ENCODE measurements at places on chromosomes 12 and 14.

DNA sequence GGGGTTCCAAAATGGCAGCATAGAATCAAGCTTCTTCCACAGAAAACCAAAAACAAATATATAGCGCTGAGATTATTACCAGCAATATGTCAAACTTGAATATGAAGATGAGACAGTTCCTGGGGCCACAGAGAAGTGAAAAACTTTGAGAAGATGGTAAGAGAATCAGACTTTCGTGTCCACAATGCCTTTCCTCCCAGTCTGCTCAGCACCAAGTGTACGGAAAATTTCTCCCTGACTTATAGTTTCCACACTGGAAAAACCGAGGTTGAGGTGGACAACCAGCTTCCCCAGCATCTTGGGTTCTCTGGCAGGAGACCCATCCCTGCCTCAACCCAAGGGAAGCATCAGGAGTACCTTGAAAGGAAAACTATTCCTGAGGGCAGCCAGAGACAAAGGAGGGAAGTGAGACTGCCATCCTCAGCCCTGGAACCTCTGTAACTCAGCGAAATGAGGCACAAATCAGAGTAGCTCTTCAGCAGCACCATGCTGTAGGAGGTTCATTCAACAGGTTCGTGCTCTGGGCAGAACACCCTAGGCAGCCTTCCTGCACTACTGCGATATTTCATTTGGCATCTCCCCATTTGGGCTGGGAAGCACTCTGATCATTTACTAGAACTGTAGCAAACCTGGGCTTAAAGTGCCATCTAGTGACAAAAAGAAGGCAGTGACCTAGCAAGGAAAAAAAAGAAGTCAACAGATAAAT lies 52.4 kb upstream of the CAPRIN2 start:
- no peak for DNase-seq

- DNase-seq: no peak
Observed at GRCh38 chr14:89339579-89339978, 77.5 kb downstream of the FOXN3 start.

DNA sequence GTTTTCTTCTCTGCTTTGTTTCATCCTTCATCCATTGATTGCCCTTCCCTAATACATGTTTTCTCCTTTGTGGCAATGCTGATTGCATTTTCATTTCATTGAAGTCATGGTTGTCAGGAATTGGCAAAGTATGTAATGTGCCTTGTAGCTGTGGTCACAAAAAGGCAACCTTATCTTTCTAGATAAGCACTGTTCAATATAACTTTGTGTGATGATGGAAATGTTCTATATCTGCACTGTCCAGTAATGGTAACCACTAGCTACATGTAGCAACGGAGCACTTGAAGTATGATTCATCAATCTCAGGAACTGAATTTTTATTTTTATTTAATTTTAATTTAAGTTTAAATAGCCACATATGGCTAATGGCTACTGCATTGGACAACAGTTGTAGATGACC lies 79.8 kb downstream of the PCNX1 start:
- DNase-seq: no peak

DNA sequence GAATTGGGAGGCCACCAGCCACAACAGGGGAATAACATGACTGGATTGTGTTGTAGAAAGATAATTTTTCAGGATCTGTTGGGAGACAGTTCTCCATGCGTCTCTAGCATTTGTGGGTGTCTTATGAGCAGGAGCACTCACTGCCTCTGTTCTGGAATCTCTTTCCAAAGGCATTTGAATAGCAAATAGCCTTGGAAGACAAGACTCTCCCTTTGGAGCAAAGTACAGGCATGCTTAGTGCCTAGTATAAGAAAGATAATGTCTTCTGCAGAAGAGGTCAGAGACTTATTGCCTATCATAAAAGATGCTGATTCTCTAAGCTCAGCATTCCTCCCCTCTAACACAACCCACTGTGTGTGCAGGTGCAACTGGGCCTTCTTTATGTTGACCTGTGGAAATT lies 58.3 kb downstream of the VCPKMT start:
- no peak for DNase-seq

GRCh38 chr14:65229748-65230728 lies 127.7 kb upstream of the MAX start:
- DNase-seq: no peak

DNA sequence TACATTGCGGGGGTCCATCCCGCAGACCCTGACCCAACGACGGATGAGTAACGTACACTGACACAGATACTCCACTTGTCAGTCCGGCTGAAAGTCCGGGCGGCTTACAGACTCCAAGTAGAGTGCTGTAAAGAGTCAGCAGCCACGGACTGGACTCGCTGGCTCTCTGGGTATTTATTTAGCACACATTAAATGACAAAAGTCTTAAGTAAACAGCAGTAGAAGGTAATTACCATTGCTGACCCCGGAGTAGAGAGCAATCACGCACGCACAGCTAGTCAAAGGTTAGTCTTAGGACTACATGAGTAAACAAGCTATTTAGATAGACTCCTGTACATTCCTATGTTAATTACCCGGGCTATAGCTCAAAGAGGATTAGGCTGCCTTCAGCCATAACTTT lies 780.9 kb downstream of the RPS29 start:
- DNase-seq: no peak

DNA sequence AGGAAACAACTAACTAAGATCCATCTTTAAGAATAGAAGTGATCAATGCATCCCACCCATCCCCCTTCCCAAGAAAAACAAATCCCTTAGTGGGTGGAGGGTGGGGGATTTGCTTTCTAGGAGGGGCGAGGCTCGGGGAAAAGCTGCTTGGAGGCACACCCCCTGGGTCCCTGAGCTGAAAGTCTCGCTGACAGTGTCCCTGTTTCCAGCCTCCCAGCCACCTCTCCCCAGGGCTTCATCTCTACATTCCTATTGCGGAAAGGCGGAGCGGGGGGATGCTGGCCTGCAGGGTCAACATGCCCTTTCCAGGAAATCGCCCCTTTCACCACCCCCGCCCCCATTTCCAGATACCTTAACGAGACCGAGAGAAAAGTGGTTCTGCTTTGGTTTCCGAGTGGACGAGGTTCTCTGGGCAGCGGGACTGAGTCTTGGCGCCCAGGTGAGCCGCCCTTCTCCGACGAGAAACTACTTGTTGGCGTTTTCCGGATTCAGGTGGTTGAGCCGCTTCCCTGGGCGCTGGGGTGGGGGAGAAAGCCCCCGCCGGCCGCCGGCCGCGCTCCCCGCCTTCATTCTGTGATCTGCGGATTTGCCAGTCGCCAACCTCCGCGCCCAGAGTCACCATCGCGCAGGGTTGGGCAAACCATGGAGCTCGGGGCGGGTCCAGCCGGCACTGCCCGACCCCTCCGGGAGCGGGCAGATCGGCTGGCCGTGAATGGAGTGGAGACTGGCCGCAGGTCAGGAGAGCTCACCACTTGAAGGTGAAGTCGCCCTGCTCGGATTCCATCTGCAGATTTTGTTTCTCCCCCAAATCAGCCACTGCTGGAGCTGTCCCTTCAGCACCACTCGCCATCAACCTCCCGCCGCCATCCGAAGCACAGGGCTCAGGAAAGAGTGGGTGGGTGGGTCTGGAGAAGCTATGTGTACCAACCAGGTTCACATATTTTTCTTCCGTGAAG lies 505 bp downstream of the KCNC2 start:
- no peak for DNase-seq

- no peak for DNase-seq
Observed at GRCh38 chr12:31471823-31472222, 119.1 kb downstream of the DENND5B start.

All from activated CD4-positive, CD25-positive, alpha-beta regulatory T cell treated with anti-CD3 and anti-CD28 coated beads, Interleukin-2, amount 50 U/mL, for 16 hours (primary cell).